PC-9 (cell line): ENCODE measurements at places on chromosomes 6 and 20. TPM values are rescaled to one million over a fixed set of nuclear protein-coding genes. Genes with fewer than 3 reads are reported as not detected.

SIRPD gene
- 0.37 and 0.53 TPM in 2 replicates for total RNA-seq

ACSS1 gene
- 12.8 and 12.9 TPM in 2 replicates for total RNA-seq

TNFRSF6B gene
- total RNA-seq = not detected in 2 replicates

OPN5 gene
- total RNA-seq = not detected in 2 replicates

RIPOR2 gene
- total RNA-seq = 0.63 and 0.94 TPM in 2 replicates

PTK6 gene
- 12.9 and 13.3 TPM in 2 replicates for total RNA-seq

HLA-DQA2 gene
- total RNA-seq = not detected in 2 replicates
